ENCODE measurements at places on chromosomes 6 and 20.

DNA sequence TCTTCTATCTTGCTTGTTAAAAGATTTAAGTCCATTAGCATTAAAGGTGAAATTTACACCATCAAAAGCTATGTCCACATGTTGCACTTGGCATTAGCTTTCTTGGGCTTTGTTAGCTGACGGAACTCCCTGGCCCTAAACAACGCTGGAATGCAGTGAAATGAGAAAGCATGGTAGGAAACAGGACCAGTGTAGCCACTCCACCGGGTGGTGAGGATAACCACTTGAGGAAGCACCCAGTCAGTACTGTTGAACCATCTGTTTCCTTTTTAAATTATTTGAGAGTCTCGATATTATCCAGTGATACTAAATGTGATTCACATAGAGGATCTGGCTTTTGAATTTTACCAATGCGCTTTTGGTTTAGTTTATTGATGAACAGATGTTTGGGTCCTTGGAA lies 374.9 kb upstream of the NOX3 start:
- DNase-seq = no peak

- no peak for DNase-seq
These were observed 54.9 kb upstream of the MPC1 start for GRCh38 chr6:166437661-166438060.

DNA sequence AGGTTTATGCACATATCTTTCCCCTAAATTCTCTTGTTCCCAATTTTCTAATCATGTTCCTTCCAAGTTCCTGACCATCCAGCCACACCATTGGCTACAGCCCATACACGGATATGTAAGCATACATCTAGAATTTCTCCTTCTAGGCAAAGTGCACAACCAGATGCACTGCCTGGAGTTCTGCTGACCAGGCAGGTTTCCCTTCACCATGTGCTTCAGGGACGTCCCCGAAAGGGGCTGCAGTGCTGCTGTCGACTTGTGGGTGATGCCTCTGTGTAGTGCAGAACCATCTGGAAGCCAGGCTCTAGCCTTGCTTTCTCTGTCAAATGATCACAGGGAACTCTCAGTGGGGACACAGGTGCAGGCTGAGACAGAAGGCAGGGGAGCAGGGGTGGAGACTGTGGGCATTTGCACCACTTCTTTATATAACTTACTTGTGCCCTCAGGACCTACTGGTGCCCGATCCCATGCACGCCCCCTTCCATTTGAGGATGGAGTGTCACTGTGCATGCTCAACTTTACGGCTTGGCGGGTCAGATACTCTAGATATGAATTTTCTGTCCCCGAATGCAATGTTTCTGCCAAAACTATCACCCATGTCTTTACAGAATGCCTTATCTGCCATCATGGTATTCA lies 37.5 kb upstream of the SMOC2 start:
- DNase-seq = no peak

GRCh38 chr6:26217714-26218075 lies 130.5 kb downstream of the HFE start:
- peak; percentile 86 for DNase-seq

GRCh38 chr6:106398621-106399020 lies 38.1 kb downstream of the CRYBG1 start:
- DNase-seq = no peak

DNA sequence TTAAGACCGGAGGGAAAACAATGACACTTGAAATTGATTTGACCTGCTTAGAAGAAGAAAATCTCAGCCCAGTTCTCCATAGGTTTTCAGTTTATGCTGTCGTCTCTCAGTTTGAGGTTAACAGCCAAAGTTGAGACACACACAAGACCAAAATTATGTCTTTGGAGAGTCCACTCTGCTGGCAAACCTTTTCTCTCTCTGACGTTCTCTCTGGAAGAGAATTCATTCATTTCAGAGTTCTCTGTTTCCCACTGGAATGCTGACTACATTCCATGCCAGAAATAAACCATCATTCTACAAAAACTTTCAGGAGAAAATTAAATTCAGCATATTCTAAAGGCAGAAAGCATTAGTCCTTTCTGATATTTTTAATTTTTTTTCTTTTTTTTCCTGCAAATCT lies 155.2 kb downstream of the TFAP2A start:
- DNase-seq = peak; percentile 18

DNA sequence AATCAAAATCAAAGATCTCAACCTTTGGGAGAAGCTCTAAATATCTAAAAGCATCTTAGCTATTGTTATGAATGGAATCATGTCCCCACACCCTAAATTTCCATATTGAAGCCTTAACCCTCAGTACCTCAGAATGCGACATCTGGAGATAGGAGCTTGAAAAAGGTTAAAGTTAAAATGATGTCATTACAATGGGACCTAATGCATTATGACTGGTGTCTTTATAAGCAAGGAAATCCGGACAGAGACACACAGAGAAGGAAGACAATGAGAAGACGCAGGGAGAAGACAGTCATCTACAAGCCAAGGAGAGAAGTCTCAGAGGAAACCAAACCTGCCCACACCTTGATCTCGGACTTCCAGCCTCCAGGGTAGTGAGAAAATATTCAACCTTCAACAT lies 46.1 kb downstream of the KIF13A start:
- DNase-seq = no peak

GRCh38 chr20:41172296-41173140 lies 35.2 kb downstream of the PLCG1 start:
- DNase-seq = no peak

GRCh38 chr6:122372647-122373046 lies 26.8 kb upstream of the HSF2 start:
- peak; percentile 68 for DNase-seq

GRCh38 chr6:116251568-116252384 lies 2.1 kb downstream of the TSPYL4 start:
- peak; percentile 31 for DNase-seq

GRCh38 chr6:24930431-24930871 lies 5.3 kb downstream of the RIPOR2 start:
- DNase-seq = no peak
